ENCODE measurements at places on chromosomes 16 and 17.

- no peak for DNase-seq
Measured at GRCh38 chr16:58026139-58026704, 668 bp downstream of the MMP15 start.

DNA sequence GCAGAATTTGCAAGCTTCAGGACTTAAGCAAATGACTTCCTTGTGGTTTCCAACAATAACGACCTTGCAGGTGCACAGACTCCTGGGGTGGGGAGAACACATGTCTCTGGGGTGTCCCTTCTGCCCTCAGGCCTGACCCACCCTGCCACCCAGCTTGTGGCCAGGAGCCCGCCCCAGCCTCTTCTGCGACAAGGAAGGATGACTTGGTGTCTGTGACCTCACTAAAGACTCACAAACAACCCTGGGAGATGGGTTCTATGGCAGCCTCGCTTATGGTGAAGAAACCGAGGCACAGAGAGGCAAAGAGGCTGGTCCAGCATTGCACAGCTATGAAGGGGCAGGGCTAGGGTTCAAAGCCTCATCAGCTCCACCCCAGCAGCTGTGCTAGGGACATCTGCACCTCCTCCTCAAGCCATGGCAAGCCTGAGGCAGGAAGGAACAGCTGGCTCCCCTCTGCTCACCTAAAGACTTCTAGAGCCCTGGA lies 2.6 kb downstream of the ATP2A3 start:
- peak; percentile 40 for DNase-seq

GRCh38 chr16:11571549-11571948 lies 15.2 kb downstream of the LITAF start:
- DNase-seq = no peak

DNA sequence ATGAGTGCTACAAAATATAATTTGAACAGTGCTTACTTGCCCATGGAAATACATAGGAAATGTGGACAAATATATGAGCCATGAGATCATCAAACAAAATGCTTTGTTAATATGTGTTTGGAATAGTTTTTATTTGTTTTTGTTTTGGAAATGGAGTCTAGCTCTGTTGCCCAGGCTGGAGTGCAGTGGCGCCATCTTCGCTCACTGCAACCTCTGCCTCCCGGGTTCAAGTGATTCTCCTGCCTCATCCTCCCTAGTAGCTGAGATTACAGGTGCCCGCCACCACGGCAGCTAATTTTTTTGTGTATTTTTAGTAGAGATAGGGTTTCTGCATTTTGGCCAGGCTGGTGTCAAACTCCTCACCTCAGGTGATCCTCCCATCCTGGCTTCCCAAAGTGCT lies 2.8 kb downstream of the CNEP1R1 start:
- no peak for DNase-seq

DNA sequence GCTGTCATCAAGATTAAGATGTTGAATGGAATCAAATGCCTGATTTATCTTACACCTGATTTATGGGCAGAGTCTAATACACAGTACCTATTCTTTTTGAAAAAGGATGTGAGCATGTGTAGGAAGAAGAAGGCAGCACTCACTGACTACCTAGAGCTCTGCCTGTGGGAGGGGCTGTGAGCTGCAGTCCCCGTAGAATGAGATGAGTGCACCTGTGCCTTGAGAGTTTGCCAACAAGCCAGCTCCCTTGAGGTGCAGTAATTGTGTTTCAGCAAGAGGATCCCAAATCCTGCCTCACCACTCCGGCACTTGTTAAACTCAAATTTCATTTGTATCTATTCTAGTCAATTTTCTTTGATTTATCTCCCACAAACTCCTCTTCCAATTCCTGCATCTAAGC lies 46.0 kb downstream of the CDH11 start:
- no peak for DNase-seq

DNA sequence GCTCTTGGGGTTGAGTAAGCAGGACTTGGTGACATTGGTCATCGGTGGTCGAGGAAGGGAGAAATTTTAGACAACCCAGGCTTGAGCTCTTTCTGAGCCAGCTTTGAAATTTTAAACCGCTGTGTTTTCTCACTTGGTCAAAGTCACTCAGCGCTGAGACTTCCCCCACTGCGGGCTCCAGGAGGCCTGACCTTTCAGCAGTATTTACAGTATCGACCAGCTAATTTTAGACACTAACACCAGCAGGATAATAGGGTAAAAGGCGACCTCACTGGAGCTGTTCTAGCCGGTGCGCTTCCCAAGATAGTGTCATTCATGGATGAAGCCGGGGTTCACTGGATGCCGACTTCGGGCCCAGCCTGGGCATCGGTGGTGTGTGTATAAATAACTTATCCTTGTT lies 29.7 kb upstream of the WSCD1 start:
- DNase-seq = no peak

GRCh38 chr16:9378876-9379275 lies 287.4 kb downstream of the HAPSTR1 start:
- DNase-seq = no peak

GRCh38 chr16:31508706-31509195 lies 560 bp upstream of the RUSF1 start:
- DNase-seq = no peak

- DNase-seq = no peak
Measured at GRCh38 chr17:73271072-73271471, 9.4 kb upstream of the CPSF4L start.

DNA sequence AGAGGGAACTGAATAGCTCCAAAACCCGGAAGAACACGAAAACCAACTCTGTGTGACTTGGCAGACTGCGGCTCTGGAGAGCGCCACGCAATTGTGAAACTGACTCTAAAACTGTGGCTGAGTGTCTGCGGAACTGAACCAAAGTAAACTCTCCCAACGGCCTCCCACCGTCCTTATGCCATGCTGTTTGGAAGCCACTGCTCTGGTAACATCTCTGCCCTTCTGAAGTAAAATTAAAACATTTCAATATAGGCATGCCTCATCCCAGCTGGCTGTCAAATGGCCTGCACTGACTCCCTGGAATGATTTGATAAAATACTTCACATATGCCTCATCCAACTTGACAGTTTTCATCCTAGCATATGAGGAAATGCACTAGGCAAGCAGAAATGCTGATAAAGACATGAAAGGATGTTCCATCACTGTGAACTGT lies 70.2 kb downstream of the PARN start:
- DNase-seq = no peak

DNA sequence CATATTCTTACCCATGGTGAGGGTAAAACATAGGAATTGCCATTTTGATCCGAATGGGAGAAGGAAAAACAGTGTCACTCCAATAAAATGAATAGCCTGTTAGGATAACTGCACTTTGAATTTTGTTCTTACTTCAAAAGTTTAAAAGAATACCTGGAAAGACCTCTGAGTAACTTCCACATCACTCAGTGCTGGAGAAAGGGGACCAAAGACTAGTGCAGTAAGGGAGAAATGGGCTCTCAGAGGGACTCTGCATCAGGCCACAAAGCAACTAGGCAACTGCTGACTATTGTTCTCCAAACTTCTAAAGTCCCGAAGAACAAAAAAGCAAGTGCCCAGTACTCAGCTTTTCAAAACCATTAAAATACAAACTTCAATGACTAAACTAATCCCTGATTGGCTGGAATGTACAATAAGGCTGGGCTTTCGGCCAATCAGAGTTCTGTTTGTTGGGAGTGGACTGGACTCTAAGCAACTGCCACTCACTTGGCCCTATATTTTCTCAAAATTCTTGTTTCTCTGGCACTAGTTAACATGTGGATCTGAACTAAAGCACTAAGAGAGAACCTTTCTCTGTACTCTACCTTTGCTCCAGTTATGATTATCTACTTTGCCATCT lies 6.2 kb downstream of the DNAJC7 start:
- no peak for DNase-seq

GRCh38 chr17:38596651-38597050 lies 9.1 kb downstream of the SRCIN1 start:
- no peak for DNase-seq

DNA sequence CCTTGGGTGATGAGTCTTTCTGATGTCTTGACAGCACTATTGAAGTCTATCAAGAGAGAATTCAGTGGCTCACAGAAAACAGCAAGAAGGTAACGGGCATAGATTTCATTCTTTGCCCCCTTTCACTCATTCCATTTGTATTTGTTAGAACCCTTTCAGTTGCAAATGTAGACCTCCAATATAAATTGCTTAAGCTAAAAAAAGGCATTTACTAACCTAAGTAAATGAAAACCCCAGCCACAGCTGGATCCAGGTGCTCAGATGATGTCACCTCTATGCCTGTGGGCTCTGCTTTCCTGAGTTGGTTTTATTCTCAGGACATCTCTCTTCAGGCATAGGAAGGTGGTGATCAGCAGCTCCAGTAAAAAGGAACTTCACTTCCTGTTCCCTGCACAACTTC lies 11.1 kb downstream of the VWA3A start:
- no peak for DNase-seq

GRCh38 chr16:68452176-68452575 lies 3.9 kb upstream of the SMPD3 start:
- no peak for DNase-seq

- DNase-seq = no peak
Measured at GRCh38 chr16:85004587-85005205, 6.6 kb downstream of the ZDHHC7 start.

DNA sequence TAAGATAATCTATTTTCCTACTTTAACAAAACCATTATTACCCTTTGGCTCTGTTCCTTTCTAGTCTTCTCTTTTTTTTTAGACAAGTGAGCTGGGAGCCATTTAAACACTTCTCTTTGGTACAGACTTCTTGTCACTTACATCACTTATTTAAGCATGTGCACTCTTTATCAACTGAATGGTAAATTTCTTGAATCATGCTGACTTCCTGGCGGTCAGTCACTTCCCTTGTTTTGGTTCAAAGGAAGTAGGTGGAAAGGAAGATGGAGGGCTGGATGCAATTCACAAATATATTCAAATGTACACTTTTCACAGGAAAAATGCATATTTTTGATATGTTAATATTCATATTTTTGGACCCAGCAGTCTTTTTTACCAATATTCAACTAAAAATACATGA lies 97.1 kb downstream of the ITFG1 start:
- DNase-seq = no peak

DNA sequence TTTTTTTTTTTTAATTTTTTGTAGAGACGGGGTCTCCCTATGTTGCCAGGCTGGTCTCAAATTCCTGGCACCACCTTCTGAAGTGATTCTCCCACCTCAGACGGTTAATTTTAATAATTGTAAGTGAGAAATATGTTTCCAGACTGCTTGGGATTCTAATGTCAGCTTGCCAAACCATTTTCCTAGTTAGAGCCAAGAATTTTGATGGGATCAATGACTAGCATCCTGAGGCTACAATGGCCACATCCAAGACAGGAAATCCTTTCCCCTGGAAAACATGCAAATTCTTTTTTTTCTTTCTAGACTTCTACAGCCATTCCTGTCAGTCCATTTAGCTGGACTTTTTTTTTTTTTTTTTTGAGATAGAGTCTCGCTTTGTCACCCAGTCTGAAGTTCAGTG lies 32.6 kb downstream of the IGF2BP1 start:
- no peak for DNase-seq

GRCh38 chr17:36899250-36900159 lies 37.8 kb upstream of the LHX1 start:
- no peak for DNase-seq

GRCh38 chr16:4067262-4068001 lies 48.8 kb downstream of the ADCY9 start:
- no peak for DNase-seq

GRCh38 chr17:9905902-9906301 lies 831 bp upstream of the RCVRN start:
- no peak for DNase-seq

DNA sequence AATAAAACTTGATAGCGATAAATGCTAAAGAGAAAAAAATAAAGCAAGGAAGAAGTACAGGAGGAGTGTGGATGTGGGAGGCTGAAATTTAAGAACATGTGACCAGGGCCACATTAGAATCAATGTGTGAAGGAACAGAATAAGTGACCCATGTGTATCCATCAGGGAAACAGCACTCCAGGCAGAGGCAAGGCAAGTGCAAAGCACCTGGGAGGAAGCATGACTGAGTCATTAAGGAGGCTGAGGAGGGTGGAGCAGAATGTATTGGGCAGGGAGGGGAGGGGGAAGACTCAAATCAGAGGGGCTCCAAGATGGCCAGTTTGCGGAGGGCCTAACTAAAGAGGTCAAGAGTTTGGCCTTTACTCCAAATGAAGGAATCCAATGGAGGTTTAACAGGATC lies 8.0 kb downstream of the CDR2 start:
- DNase-seq = no peak

- no peak for DNase-seq
Measured at GRCh38 chr17:42760652-42761581, at the start of gene RAMP2. TSS of gene RAMP2 (plus strand) at chr17:42761227. CDS start at chr17:42761262, 35 bp downstream.

- DNase-seq = no peak
Measured at GRCh38 chr16:58346831-58347371, 45.4 kb upstream of the GINS3 start.

DNA sequence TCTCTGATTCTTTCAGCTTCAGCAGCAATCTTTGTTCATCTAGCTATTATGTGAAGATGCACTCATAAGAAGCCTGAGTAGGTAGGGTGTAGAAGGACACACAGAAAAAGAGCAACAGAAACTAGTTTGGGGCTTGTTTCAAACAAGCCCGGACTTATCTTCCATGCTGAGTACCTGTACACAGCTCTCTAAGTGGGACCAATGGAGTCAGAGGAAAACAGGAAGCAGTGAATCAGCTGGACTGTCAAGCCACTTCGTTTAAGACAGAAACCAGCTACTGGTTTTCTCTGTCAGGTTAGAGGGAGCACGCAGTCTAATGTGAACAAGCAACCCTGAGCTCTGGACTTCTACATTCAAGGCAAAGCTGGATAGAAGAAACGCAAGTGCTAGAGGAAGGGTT lies 16.0 kb downstream of the MAP2K6 start:
- no peak for DNase-seq

DNA sequence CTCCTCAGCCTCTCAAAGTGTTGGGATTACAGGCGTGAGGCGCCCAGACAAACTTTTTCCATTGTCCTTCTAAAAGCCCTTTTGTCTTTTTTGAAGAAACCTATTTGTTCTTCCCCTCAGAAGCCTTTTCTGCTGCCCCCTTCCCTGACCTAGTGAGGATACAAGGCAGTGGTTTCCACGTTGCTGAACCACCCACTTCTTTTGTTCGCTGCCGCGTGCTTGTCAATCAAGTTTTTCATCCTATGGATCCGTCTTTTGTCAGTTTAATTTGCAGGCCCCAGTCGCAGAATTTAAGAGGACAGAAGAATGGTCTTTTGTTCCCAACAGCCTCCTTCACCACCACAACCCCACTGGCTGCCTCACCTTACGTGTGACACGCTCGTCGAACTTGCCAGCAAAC lies 20.2 kb upstream of the GNG13 start:
- no peak for DNase-seq
